Immature natural killer cell (primary cell): ENCODE measurements at places on chromosomes 5 and 9. TPM values are rescaled to one million over a fixed set of nuclear protein-coding genes. Genes with fewer than 3 reads are reported as not detected.

- no peak for DNase-seq
Measured at GRCh38 chr9:18045326-18045725, 428.6 kb upstream of the ADAMTSL1 start.

GRCh38 chr5:312845-313244 is 8.7 kb upstream of the AHRR start:
- DNase-seq: no peak

DNA sequence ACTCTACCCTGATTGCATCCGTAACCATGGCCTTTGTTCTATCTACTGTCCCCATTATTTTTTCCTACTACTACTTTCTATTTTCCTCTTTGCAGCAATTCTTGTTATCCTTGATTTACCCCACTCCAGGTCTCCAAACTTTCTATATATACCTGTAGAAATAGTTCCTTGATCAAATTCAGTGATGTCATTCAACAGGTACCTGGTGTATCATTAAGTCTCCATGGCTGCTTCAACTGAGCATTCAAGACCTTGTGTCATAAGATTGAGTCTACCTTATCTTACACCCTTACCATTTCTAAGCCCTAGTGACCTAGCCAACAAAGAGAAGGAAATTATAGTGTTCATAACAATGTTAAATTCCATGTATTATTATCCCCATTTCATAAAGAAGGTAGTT is 35.8 kb upstream of the ZNF608 start:
- DNase-seq: no peak

DNA sequence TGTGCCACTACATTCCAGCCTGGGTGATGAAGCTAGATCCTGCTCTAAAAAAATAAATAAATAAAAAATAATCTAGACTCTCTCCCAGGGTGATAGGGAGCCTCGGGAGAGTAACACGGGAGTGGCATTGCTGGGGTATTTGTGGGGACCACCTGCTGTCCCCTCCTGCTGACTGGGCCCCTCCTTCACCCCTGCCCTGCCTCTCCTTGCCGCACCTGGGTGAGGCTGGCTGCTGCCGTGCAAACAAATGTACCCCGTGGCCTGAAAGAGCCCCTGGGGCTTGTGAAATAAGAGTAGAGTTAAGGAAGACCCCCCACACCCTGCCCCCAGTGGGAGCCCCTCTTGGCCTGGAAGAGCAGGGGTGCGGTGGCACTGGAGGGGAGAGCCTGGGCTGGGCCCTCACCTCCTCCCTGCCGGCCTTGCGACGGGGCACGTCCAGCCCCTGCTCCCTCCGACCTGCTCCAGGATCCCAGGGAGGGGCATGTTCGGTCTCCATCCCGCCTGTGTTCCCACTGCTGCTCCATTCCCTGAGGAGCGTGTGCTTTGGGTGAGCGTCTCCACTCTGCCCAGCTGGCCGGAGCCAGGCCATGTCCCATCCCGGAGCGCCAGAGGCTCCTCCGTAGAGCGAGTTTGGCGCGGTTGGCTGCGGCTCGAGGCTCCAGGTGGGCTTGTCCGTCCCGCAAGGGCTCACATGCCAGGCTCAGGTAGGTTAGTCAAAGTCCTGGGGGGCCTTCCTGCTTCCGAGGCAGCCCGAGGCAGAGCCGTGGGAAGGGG is 75.0 kb upstream of the RNU6ATAC start:
- DNase-seq: no peak

GRCh38 chr9:92633614-92634278 is 36.2 kb downstream of the IPPK start:
- no peak for DNase-seq

- DNase-seq: no peak
Measured at GRCh38 chr5:14718778-14719177, 54.3 kb downstream of the OTULIN start.

GRCh38 chr5:136046246-136046645 is 17.5 kb downstream of the TGFBI start:
- DNase-seq: no peak

DNA sequence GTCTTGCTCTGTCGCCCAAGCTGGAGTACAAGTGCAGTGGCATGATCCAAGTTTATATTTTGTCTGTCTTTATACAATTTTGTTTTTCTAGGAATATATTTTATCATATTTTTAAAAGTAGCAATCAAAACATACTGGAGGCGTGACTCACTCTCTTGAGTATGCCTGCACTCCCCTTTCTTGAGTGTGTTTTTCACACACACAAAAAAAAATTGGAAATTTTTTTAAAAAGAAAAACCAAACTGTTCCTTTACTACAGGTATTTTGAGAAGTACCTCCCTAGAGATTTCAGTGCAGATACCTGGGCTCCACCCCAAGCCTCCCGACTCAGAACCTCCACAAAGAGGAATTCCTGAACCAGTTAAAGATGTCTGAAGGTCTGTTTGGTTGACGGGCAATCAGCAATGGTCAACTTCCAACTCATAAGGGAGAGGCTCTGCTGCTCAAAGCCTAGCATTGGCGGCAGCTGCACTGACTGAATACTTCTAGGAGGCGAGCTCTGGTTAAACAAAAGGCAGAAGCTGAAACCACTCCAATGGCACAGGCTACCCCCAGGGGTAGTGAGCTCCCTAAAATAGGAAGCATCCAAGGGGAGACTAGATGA is 27.4 kb downstream of the PDE6A start:
- no peak for DNase-seq

Gene GPR21
- polyA plus RNA-seq: not detected

Gene C5
- polyA plus RNA-seq: 0.49 TPM

Gene TAF1L
- polyA plus RNA-seq: not detected
